GM23338 (cell line): ENCODE measurements at places on chromosomes 1 and 21.

- no peak for DNase-seq
Observed at GRCh38 chr1:236351875-236352573, 42.1 kb upstream of the EDARADD start.

DNA sequence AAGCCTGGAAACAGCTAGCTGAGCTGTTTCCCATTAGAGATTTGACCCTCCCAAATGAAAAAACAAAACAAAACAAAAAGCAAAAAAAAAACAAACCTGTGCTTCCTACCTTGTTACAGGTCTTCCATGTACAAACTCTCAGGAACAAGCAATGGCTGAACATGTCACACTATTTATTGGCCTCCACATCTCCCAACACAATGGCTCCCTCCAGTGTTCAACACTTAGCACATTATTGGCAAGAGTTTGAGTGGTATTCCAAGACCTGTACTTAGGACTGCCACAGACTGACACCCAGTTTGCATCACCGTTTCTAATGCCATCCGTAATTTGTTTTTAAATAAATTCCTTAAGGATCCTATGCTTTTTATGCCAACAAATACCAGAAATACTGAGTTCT is 195.0 kb upstream of the OLFM3 start:
- DNase-seq, result peak; percentile 77

DNA sequence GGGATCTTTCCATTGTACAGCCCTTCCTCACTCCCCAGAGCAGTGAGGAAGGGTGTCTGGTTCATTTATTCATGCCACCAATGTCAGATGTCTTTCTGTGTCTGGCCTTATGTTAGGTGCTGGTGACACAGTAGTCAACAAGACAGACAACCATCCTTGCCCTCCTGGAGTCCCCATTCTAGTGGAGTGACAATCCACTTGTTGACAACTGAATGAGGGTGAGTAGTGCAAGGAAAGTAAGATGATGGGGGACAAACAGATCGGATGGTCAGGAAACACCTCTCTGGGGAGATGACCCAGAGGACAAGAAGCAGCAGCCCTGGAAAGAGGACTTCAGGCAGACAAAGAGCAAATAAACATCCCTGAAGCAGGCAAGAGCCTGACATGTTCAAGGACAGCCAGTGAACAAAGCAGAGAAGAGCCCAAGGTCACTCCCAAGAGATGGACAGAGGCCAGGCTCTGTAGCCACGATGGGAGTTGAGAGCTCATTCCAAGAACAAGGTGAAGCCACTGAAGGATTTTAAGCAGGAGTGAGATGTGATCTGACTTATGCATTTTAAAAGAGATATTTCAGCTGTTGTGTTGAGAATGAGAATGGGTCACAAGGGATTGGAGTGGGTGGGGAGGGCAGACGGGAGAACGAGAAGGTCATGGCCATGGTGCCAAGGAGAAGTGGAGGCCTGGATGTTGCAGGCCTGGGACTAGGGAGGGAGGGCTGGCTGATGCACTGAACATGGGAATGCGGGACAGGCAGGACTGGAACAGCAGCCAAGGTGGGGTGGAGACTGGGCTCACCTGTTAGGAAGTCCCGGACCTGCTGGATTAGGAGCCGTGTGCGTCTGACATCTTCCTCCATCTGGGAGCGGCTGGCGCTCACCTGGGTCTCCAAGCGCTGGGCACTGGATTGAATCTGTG is 30.2 kb downstream of the LAMB3 start:
- no peak for DNase-seq

DNA sequence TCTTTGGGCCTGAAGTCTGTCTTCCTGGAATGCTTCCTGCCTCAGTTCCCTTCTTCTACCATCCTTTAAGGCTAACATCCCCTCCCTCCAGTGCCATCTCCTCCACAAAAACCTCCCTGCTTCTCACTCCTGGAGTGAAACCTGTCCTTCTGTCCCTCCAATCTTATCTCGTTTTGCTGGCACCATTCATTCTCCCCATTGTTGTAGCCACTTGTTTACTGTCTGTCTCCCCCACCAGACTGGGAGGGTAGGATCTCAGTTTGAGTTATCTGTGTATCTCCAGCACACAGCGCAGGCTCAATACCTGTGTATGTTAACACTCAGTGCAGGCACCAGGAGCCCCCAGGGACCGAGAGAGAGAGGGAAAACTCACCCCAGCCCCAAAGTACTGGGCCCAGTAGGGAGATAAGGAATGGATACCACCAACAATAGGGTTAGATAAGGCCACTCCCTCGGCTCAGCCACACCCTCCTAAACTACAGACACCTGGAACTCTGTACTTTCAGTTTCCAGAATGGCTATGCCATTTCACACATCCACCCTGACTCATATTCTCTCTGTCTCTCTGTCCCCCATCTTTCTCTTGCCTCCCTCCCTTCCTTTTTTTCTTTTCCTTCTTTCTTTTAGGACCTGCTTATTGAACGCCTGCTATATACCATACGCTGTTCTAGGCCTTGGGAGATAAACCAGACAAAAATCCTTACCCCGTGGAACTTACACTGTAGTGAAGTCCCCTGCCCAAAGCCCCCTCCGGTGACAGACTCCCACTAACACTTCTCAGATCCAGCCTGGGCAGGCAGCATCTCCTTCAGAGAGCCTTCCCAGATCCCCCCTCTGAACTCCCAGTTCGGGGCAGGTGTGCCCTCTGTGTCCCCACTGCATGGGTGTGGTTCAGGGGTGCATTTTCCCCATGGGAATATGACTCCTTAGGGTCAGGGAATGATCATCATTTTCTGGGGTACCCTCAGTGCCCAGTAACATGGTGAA is 3.3 kb upstream of the SSBP3 start:
- DNase-seq, result no peak

- DNase-seq, result peak; percentile 77
Observed at GRCh38 chr1:52601991-52602855, at the start of gene GPX7. TSS of gene GPX7 (plus strand) at chr1:52602371. CDS start at chr1:52602410, 39 bp downstream.

- no peak for DNase-seq
Observed at GRCh38 chr21:45290948-45291612, 3.4 kb upstream of the POFUT2 start.

GRCh38 chr1:41812453-41812852 is 106.3 kb downstream of the HIVEP3 start:
- DNase-seq, result no peak

DNA sequence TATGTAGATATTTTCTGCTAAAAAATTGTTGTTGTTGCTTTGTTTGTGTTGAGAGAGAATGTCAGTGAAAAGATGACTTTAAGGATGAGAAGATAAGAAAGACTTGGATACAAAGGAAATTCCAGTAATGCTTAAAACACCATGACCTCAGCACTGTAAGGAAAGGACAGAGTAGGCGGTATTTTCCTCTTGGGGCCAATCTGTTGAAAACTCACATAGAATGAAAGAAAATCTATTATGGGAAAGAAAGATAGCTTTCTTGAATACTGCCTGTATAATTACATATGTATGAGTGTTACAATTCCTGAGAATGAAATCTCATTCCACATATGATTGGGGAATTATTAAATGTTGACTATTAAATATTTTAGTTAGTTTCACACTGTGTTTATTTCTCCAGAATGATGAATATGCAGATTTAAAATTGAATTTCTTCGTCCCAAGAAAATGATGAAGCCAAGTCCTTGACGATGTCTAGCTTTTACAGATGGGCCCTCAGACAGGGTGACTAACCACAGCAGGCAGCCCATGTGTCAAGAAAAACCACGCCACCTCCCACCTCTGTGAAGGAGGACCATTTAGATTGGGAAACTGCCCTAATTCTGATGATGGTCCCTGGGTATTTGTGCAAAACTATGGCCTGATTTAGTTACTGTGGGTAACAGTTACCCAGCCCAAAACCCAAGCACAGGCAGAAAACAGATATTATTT is 49.7 kb upstream of the LMO4 start:
- DNase-seq, result no peak

DNA sequence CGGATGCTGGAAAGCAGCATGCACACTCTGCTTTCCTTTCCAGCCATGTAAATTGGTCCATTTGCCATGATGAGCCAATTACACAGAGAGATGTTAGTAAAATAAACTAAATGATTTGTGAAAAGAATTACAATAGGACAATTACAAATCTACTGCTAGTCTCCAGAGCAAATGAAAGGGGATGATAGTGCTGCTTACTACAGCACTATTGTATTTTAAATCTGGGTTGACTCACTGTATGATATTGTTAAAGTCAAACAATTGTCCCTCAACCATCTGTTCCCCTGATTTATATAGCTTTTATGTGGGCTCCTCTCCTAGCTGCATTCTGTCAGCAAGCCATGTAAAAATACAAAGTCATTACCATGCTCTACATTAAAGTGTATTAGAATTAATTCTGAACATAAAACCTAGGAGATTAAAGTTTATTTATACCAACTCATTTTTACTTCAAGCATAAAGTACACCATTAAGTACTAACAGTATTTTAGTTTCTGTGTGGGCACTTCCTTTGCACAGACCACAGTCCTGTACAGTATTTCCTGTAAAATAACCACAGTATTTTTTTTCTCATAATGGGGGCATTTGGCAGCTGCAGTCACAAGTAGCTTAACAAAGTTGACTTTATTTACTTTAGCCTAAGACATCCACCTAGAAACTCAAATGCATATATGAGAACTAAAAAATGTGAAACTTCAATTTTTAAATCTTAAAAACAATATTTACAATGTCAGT is 135.8 kb downstream of the VAV3 start:
- DNase-seq, result no peak

DNA sequence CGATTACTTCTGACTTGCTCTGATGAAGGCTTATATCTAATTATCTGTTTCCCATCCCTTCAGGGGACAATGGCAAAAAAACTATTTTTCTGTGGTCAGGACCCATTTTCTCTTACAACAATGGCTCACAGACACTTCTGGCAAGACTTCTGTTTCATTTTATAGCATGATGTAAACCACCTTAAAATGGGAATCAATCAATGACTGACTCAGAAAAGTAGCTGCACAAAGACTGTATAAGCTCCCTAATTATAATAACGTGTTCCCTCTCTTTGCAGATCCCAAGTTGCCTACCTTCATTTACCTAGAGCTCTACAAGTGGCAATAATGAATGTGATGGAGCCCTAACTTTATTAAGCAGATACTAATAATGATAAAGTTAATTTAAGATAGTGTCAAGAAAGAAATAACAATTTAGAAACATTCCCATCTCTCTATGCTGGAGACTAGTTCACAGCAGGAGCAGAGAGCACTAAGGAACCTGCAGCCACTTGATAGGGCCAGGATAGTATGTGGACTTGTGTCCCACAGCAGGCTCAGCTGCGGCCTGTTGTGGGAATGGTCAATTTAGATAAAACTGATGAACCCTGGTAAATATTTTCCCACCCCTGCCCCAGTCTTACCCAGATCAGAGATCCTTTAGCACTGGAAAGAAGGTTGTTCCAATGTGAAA is 538 bp downstream of the GBP2 start:
- no peak for DNase-seq

- no peak for DNase-seq
Observed at GRCh38 chr1:57156907-57157306, 191.1 kb upstream of the C8B start.

GRCh38 chr21:21247424-21247823 is 249.2 kb downstream of the NCAM2 start:
- no peak for DNase-seq

DNA sequence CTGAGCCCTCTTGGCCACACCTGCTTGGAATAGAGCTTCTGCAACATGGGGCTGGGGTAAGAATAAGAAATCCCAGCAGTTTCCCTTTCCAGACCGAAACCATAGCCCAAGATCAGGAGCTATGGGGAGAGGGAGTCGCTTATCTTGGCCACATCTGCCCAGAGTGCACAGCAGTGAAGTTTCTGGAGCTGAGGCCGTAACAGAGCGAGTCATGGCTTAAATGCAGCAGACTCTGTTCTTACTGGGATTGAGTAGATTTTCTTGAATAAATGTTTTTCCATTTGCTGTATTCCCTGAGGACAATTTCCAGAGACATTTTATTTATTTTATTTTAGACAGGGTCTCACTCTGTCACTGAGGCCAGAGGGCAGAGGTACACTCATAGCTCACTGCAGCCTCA is 33.5 kb downstream of the CFAP57 start:
- no peak for DNase-seq

- DNase-seq, result peak; percentile 9
Observed at GRCh38 chr1:205569411-205570172, 62.2 kb downstream of the ELK4 start.

GRCh38 chr21:14712121-14712715 is 166.1 kb upstream of the SAMSN1 start:
- DNase-seq, result no peak

GRCh38 chr1:28045777-28046176 is 42.6 kb downstream of the EYA3 start:
- no peak for DNase-seq

GRCh38 chr1:189656628-189657530 is 820.8 kb downstream of the BRINP3 start:
- no peak for DNase-seq

- DNase-seq, result peak; percentile 49
Observed at GRCh38 chr1:223348439-223348838, 15.5 kb downstream of the SUSD4 start.

GRCh38 chr1:43367026-43367903 is 546 bp downstream of the ELOVL1 start:
- peak; percentile 63 for DNase-seq

DNA sequence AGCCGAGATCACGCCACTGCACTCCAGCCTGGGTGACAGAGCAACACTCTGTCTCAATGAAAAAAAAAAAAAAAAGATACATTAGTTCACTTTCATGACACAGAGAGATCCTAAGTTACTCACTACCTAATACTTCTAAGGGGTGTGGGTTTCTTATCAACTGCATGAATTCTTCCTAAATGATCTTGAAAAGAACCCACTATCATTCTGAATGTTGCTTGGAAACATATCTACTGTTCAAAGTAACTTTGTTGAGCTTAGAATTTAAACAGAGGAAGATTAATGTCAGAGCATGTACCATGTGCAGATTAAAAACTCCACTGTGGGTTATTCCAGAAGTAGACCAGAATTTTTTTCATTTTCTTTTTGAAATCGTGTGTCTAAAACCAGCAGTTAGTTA is 241.5 kb downstream of the LTN1 start:
- no peak for DNase-seq

DNA sequence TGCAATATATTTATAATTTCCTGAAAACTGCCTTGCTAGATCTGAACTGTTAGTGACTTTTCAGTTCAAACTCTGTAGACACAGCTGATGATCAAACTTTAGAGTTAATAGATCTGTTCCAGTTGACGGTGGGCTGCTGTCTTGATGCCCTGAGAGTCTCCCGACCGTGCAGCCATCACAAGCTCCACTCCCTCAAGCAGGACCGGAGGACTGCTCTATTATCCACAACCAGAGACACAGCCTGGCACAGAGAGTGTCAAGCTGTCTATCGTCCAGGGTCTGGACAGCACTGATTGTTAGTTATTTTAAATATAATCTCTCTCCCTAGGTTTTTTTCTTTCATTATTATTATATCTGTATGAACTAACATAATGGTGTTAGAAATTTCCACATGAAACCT is 8.0 kb downstream of the CHODL start:
- no peak for DNase-seq

- no peak for DNase-seq
Observed at GRCh38 chr1:20281801-20282200, 8.9 kb upstream of the VWA5B1 start.
